ENCODE measurements at places on chromosomes 2 and 18. TPM values are rescaled to one million over a fixed set of nuclear protein-coding genes. Genes with fewer than 3 reads are reported as not detected.

DNA sequence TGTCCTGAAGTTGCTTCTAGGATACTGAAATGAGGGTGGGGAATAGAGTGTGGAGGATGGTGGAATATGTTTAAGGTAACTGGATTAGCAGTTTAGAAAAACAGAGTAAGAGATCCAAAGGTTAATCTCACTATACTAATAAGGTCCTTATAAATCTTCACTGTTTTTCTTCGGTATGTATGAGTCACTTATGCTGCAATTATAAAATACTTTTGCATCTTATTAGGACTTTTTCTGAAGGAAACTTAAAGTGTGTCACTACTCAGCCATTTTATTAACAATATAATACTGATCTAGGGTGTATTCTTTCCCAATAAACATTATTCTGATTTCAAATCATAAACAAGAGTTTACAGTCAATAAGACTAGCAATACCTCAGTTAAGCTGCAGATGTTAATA lies 182.3 kb downstream of the ZNF521 start:
- no peak for DNase-seq

GRCh38 chr2:181077128-181077709 lies 96.8 kb downstream of the UBE2E3 start:
- no peak for DNase-seq

DNA sequence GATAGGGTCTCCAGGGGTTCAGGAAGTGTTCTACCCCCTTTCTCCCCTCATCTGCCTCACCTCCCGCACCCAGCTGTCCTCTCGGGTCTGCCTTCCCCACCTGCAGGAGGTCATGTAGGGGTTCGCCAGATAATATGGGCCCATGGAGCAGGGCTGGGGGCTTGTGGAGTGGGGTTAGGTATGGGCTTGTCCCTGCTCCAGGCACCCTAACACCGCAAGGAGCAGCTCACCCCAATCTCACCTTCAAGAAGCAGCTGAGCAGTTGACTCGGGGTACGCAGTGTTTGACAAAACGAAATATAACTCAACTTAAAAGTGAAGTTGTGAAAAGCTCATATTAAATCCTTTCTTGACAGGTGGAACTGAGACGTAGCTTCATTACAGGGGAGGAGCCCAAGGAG lies 99.6 kb downstream of the CTIF start:
- no peak for DNase-seq

DNA sequence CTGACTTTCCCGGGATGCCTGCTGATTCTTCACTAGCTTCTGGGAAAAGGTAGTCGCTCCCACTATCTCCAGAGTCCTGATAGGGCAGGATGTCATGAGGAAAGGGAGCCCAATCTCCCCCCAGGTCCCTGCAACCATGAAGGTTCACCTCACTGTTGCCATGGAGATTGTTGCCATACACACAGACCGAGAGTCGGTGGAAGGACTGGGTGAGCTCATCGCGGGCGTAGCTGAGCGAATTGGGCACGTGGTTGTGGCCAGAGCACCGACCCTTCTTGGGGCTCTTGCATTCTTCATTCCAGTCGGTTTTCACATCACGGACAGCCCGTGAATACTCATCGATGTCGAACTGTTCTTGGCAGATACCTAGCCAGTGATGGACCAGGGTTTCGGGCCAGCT lies 97.4 kb downstream of the MEP1B start:
- DNase-seq, result no peak

DNA sequence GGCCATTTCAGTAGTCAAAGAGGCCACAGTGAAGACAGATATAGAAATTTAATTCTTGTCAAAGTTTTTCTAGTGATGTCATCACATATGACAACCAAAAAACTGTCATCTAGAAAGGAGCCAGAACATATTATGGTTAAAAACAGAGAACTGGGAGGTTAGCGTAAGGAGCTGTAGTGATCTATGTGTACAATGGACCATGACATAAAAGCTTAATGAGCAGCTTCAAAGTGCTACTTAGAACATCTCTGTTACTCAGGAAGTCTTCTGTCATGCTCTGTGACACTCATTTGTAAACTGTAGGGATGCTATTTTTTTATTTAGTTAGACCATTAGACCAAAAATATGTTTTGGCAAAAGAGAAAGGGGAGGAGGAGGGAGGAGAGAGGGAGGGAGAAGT lies 57.3 kb downstream of the CMPK2 start:
- DNase-seq, result no peak

DNA sequence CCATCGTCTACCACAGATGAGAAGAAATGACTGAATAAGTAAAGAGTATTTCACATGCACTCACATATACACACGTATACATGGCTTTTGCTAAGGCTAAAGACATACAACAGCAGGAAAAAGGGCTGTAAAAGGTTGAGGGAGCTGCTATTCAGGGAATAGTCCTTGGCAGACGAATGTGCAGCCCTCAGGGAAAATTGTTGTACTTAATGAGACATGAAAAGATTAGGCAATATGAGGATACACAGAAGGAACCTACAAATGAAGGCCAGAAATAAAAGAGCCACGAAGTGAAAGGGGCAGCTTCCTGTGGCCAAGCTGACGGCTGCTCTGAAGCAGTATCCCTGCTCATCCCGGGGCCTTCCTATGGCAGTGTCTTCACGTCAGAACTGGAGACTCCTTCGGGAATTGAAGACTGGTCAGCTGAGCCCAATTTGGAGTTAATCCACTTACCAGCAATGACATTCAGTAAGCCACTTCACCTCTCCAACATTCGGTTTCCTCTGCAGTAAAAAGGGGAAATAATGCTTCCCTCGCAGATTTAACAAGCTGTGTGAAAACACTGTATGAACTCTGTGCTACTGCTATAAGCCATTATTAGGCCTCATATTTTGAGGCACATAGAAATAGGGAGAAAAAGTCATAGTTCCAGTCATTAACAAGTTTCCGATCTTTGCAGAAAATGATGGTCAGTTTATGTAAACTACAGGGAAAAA lies 221.8 kb downstream of the STK39 start:
- no peak for DNase-seq

DNA sequence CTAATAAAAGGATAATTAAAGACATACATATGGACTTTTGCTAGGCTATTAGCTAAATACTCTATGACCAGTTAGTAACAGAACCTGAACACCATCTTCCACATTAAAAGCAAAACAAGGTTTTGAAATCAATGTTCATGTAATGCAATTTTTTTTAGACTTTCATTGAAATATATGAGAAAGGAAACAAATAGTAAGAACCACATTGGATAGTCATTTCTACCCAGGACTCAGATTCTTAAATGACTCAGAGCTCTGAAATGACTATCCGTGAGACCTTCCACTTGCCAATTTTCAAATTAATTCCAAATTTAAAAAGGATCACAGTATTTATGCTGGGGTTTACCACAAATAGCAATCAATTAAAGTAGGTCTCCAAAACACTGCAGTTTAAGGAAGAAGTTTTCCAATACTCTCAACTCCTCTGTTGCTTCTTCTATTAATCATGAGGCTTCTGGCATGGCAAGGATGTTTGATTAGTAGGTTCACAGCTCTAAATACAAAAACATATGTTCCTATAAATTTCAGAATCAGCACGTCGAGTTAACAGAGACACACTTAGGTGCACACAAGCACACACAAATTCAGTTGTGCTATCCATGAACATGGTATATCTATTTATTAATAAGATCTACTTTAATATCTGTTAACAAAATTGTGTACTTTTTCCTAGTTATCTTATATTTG lies 841.0 kb downstream of the RNF144A start:
- DNase-seq, result no peak

DNA sequence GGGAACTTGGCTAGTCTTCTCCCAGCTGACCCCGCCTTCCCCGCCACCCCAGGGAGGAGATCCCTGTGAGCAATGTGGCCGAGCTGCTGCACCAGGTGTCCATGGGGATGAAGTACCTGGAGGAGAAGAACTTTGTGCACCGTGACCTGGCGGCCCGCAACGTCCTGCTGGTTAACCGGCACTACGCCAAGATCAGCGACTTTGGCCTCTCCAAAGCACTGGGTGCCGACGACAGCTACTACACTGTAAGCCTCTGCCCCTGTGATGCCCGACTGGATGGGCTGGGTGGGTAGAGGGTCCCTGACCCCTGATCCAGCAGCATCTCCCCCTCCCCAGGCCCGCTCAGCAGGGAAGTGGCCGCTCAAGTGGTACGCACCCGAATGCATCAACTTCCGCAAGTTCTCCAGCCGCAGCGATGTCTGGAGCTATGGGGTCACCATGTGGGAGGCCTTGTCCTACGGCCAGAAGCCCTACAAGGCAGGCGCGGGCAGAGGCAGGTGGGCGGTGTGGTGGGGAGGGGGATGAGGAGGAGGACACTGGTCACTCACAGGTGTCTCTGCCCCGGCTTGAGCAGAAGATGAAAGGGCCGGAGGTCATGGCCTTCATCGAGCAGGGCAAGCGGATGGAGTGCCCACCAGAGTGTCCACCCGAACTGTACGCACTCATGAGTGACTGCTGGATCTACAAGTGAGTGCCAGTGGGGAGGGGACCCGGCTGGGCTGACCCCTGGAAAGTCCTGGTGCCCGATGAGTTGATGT lies 24.2 kb downstream of the ZAP70 start:
- DNase-seq, result peak; percentile 64

GRCh38 chr2:41595240-41595639 lies 452.6 kb upstream of the PKDCC start:
- DNase-seq, result no peak

DNA sequence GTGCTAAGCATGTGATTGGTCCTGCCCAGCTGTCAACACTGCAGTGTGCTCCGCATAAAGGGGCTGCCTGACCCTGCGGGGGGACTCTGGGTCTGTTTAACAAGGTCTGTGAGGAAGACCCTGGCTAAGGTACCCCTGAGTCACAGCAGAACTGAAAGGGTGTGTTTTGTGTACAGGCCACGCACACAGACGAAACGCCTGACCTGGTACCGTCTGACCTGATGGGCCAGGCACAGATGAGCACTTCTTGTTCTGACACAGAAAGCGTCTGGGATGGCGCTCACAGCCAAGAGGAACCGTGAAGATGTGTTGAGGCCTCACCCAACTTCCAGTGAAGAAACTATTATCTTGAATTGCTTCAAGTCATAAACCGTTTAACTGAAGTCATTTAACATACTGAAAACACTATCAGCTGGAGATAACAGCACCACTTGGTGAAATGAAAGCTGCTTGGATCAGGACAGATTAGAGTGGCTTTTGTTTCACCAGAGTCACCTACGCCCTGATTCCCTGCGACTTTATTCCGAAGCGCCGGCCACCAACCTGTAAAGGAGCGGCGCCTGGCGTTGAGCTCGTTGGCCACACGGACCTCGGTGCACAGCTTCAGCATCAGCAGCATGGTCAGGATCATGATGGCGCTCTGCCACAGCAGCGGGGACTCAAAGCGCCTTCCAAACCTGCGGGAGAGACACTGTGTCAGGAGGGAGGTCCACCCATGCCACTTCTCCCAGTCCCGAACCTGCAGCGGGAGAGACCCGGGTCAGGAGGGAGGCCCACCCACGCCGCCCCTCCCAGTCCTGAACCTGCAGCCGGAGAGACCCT lies 8.5 kb downstream of the SLC66A2 start:
- DNase-seq, result peak; percentile 58

DNA sequence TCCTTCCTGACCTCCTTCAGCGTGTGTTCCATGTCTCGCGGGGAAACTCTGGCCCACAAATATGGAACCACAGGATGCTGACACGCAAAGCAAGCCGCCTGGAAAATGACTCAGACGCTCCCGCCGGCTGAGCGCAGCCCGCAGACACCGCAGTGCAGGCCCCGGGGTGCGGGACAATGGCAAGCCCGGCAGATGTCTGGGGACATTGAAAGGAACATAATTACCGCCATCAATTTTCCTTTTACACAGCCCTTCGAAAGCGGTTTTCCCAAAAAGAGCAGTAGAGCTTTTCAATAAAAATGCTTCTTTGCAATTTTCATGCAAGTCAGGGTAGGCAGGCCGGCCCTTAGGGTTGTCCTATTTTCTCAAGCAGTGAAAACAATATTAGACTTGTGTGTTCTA lies 159.2 kb upstream of the SH3BP4 start:
- no peak for DNase-seq

DNA sequence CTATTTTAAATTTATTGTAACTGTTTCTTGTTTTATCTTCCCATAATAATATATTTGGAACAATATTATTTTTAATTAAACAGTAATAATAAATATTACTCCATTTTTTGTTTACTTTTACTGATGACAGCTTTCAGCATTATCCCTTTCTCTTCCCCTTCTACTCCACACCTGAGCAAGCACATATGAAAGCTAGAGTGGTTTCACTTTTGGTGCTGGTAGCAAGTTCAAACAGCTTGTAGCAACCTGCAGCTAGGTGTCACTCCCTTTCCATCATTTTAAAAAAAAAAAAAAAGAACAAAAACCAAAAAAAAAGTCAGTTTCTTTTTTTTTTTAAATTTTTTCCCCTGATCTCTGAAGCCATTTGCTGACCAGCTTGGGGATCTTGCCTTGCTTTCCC lies 801.8 kb downstream of the CCDC85A start:
- DNase-seq, result no peak

DNA sequence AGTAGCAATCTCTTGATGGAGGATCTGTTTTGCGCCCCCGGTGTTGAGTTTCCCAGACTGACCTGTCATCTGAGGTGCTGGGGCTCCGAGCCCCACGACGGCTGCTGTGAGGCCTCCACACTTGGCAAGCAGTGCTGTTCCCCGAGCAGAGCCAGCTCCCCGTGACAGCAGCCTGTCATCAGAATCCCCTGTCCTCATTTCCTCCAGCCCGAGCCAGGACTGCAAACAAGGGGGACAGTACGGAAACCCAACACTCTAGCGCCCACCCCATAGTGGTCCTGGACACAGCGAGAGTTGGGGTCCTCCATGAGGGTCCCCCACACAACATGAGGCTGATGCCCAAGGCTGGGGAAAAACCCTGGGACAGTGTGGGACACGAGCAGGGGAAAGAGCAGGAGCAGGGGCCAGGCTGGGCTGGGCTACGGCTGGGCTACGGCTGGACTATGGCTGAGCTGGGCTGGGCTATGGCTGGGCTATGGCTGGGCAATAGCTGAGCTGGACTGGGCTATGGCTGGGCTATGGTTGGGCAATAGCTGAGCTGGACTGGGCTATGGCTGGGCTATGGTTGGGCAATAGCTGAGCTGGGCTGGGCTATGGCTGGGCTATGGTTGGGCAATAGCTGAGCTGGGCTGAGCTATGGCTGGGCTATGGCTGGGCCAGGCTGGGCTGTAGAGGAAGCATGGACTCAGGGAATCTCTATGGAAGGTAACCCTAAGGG lies 1.5 kb upstream of the KLHL30 start:
- no peak for DNase-seq

GRCh38 chr2:38492042-38492615 lies 110.6 kb downstream of the HNRNPLL start:
- no peak for DNase-seq

DNA sequence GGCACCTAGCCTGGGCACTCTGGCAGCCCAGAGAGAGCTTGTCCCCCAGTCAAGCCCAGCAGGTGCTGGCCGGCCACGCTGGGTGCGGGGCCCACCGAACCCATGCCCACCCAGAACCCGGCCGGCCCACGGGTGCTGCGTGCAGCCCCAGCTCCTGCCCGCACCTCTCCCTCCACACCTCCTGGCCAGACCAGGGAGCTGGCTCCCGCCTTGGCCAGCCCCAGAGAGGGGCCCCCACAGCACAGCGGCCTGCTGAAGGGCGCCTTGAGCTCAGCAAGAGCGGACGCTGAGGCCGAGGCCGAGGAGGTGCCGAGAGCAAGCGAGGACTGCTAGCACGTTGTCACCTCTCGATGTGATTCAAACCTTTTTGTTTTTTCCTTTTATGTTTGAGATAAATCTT lies 407.0 kb upstream of the KCNJ3 start:
- DNase-seq, result no peak

The TLX2 gene
- 2.9 TPM for total RNA-seq

The NETO1 gene
- 13.3 TPM for total RNA-seq

The DSG4 gene
- 0.17 TPM for total RNA-seq

The LRP1B gene
- total RNA-seq, result 16.0 TPM

The GBX2 gene
- 2.1 TPM for total RNA-seq

The HNRNPLL gene
- 72.3 TPM for total RNA-seq

Data from type B pancreatic cell (in vitro differentiated cells).